ENCODE measurements at places on chromosomes 7 and 10.

DNA sequence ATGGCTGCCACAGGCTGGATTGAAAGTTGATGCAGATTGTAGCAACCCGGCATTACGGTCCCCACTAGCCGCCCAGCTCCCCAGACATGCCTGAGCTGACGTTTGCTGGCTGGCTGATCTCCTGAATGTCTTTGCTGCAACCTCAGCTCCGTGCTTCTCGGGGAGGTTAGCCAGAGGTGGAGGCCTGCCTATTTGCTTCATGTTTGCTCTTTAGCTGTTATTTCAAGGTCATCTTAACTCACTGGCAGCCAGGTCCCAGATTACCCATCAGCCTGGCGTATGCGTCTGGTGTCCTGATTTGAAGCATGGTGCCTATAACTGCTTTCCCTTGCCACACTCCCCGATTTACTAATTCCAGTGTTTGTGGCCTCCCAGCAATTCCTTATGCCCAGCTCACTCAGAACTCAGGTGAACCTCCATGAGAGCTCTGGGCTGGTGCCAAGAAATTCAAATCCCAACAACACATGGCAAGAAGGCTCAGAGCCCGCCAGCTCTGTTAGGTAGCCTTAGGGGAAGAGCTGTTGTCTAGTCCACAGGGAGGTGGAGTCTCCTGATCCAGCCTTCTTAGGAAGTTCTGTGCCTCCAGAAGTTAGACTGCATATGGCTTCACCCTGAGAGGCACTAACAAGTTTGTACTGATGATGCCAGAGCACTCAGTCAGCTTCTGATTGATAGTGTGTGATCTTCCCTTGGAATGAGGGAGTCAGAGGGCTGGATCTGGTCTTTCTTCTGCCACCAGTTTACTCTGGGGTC, 69.7 kb upstream of the EXOC4 start:
- DNase-seq: no peak
- H3K4me3 ChIP-seq: no peak overlapping the region
- no peaks in the 10 kb centered on the region for H3K36me3 ChIP-seq
- H3K4me1 ChIP-seq: no peaks in the 10 kb centered on the region

DNA sequence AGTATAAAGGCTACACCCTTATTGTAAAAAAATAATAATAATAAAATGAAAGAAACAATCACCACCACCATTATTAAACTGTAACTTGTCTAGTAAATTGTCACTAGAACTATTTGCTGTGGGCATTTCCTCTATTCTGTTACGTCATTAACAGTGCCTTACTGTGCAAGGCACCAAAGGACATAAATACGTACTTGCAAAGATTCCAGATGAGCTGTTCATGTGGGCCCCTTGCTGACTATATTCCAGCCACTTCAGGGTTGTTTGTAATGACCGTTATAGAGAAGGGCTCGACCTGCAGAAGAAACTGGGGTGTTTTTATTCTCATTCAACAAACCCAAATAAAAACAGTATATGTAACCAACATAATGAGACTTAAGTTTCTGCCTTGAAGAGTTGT, 60.4 kb downstream of the KLRG2 start:
- no peak overlapping the region for H3K27ac ChIP-seq
- H3K4me1 ChIP-seq: no peaks in the 10 kb centered on the region
- H3K4me3 ChIP-seq: no peak overlapping the region
- peaks cover 2% of the 10 kb centered on the region for H3K36me3 ChIP-seq
- no peaks in the 10 kb centered on the region for H3K27me3 ChIP-seq

DNA sequence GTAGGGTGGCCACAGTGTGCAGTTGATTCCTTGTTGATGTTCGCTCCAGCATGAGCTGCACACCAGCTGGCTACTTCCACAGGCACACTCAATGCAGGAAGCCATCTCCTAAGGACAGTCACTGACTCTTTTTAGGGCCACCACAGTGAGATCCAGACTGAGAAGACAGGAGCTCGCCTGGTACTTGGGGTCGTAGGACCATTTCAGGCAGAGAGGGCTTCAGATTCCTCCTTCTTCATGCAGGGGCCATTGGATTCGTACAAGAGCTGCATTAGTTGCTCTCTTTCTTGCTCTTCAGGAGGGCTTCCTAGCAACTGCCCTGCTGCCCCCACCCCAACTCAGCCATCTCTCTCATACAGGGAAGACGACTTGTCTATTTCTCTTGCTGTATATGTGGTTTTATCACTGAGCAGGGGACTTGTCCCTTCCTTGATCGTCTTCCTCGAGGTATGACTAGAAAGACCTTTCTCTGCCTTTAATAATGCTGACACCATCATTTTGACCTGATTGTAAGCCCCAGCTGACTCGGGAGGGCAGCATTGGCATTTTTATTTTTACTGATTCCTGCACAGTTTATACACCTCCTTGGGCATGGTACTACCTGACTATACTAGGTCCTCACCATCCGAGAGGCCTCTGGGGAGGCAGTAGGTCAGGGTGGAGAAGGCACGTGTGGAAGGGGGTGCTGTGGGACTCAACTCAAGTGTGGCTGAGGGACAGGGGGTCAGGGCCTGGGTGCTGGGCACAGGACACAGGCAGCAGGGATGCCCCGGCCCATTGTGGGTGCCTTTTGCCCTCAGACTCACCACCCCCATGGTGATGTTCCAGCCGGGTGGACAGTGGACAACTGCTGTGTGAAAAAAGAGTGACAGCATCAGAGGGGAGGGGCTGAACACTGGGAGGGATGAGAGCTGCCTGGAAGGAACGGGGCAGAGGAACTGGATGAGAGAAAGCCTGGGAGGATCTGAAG, 136.7 kb upstream of the ZNF746 start:
- no peak overlapping the region for H3K27ac ChIP-seq
- no peaks in the 10 kb centered on the region for H3K4me1 ChIP-seq
- no peak overlapping the region for H3K4me3 ChIP-seq
- no peak for DNase-seq
- peaks cover 32% of the 10 kb centered on the region for H3K27me3 ChIP-seq

GRCh38 chr7:42452356-42452755, 215.3 kb upstream of the GLI3 start:
- H3K4me1 ChIP-seq: no peaks in the 10 kb centered on the region
- no peak overlapping the region for H3K27ac ChIP-seq
- H3K36me3 ChIP-seq: no peaks in the 10 kb centered on the region

DNA sequence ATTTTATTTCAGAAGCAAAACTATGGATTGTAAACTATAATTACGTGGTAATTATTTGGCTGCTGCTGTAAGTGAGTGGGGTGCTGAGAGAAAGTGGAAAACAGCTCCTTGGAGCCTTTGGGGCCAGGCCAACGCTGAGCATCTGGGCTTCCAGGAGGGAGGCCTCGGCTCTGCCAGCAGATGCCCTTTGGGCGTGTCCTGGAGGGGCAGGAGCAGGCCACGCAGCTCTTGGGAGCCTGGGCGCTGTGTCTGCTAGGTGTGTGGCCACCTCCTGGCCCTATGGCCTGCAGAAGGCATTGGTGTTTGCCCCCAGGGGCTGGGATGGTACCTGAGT, 423.3 kb downstream of the GLRX3 start:
- peaks cover 7% of the 10 kb centered on the region for H3K27me3 ChIP-seq
- no peak overlapping the region for H3K4me3 ChIP-seq
- no peaks in the 10 kb centered on the region for H3K36me3 ChIP-seq
- H3K4me1 ChIP-seq: no peaks in the 10 kb centered on the region
- no peak for DNase-seq
- no peak overlapping the region for H3K27ac ChIP-seq

DNA sequence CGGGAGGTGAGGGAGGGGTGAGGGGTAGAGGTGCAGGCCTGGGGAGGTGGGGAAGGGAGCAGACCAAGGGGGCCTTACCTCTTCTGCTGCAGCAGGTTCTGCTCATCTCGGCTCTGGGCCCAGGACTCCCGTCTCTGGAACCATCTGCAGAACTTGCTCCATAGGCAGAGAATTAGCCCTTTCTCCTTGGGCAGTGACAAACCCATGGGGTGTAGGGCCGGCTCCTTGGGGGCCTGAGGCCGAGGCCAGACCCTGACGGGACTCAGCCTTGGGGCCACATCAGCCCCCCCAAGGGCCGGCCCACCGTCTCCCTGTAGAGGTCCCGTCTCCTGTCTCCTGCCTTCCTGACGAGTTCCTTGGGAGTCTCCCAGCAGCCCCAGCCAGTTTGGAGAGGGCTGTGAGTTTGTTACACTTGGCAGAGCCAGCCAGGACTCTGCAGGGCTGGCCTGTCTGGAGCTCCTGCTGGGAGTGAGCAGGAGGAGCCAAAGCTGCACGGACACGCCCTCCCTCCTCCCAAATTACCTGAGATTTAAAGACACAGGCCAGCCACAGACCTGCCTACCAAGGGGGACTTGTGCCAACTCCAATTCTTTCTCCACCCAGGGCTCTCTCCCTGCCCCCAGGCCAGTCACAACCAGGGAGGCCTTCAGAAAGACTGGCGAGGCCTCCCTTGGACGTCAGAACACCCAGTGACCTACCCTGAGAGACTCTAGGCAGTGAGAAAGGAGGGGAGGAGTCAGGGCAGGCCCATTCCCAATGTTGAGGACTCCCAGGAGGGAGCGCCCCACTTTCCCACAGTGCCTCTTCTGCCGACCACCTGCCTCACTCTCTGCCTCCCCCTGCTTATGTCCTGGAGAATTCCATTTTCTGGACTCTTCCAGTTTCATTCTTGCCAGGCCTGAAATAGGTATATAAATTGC, at the start of gene TRPV6:
TSS of gene TRPV6 (minus strand) at position 435 of the 920 bp plus-strand sequence.
- DNase-seq: no peak
- no peaks in the 10 kb centered on the region for H3K36me3 ChIP-seq

GRCh38 chr10:44513591-44513990, 128.7 kb upstream of the CXCL12 start:
- no peak overlapping the region for H3K4me3 ChIP-seq
- no peak for DNase-seq
- no peak overlapping the region for H3K27ac ChIP-seq
- no peaks in the 10 kb centered on the region for H3K27me3 ChIP-seq
- H3K36me3 ChIP-seq: no peaks in the 10 kb centered on the region

DNA sequence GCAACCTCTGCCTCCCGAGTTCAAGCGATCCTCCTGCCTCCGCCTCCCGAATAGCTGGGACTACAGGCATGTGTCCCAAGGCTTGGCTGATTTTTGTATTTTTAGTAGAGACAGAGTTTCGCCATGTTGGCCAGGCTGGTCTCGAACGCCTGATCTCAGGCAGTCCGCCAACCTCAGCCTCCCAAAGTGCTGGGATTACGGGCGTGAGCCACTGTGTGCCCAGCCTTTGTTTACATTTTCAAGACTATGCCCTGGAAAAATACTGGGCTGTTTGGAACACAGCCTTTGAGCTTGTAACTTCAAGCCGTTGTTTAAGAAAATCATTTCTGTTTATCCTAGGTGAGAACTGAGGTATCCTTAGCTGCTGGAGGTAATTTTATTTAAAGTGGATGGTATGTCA, 1.9 kb downstream of the ZKSCAN1 start:
- no peak overlapping the region for H3K4me3 ChIP-seq
- no peak overlapping the region for H3K27ac ChIP-seq
- peaks cover 27% of the 10 kb centered on the region for H3K4me1 ChIP-seq
- no peaks in the 10 kb centered on the region for H3K36me3 ChIP-seq

DNA sequence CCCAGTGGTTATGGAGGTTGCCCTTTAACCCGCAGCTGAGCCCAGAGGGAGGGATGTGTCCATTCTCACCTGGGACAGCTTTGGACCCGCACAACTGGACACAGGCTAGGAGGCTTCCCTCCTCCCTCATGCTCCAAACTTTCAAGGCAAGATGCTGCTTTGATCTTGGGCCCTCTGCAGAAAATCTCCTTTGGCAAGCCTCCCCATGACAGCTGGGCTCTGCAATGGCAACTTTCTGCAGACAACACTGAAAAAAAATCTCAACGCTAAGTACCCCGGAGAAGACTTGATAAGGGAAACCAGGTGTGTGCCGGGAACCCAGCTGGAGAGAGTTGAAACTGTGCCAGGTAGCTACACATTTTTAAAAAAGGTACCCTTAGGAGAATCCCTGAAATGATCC, 610.1 kb downstream of the LRMDA start:
- no peak for DNase-seq
- no peaks in the 10 kb centered on the region for H3K36me3 ChIP-seq
- H3K4me3 ChIP-seq: no peak overlapping the region
- no peaks in the 10 kb centered on the region for H3K27me3 ChIP-seq
- H3K27ac ChIP-seq: no peak overlapping the region

GRCh38 chr7:121561717-121562116, 165.6 kb upstream of the FAM3C start:
- H3K4me1 ChIP-seq: no peaks in the 10 kb centered on the region
- no peak overlapping the region for H3K27ac ChIP-seq
- no peaks in the 10 kb centered on the region for H3K36me3 ChIP-seq
- no peak for DNase-seq

GRCh38 chr7:67947646-67948045, 951.0 kb downstream of the TYW1 start:
- no peaks in the 10 kb centered on the region for H3K27me3 ChIP-seq
- no peak overlapping the region for H3K4me3 ChIP-seq
- no peaks in the 10 kb centered on the region for H3K4me1 ChIP-seq

DNA sequence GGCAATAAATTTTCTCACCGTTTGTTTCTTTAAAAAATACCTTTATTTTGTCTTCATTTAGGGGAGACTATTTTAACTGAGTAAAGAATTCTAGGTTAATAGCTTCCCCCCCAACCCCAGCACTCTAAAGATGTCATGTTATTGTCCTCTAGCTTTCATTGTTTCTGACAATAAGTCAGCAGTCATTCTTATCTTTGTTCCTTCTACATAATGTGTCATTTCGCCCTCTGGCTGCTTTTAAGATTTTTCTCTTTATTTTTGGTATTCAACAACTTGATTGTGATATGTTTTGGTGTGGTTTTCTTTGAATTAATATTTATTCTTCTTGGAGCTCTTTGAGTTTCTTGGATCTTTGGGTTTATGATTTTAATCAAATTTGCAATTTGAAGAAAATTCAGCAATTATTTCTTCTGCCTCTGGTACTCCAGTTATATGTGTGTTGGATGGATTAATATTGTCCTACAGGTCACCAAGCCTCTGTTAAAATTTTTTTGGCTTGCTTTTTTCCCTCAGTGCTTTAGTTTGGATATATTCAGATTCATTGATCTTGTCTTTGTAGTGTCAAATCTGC, 64.6 kb upstream of the ELN start:
- no peak for DNase-seq
- no peaks in the 10 kb centered on the region for H3K4me1 ChIP-seq
- no peak overlapping the region for H3K27ac ChIP-seq
- no peak overlapping the region for H3K4me3 ChIP-seq
- H3K27me3 ChIP-seq: no peaks in the 10 kb centered on the region
- no peaks in the 10 kb centered on the region for H3K36me3 ChIP-seq

- peak; percentile 31 for DNase-seq
- peak overlapping the region; percentile 85 for H3K27ac ChIP-seq
- peaks cover 36% of the 10 kb centered on the region for H3K4me1 ChIP-seq
Measured at GRCh38 chr10:27100813-27101347, 586 bp upstream of the ANKRD26 start.

GRCh38 chr7:108813251-108814014, 243.8 kb downstream of the DNAJB9 start:
- no peaks in the 10 kb centered on the region for H3K27me3 ChIP-seq
- no peak overlapping the region for H3K27ac ChIP-seq
- H3K4me3 ChIP-seq: no peak overlapping the region
- H3K36me3 ChIP-seq: no peaks in the 10 kb centered on the region
- DNase-seq: no peak

GRCh38 chr10:11011984-11012383, 5.7 kb upstream of the CELF2 start:
- DNase-seq: no peak
- H3K27me3 ChIP-seq: peaks cover 29% of the 10 kb centered on the region
- H3K36me3 ChIP-seq: no peaks in the 10 kb centered on the region
- peaks cover 5% of the 10 kb centered on the region for H3K4me1 ChIP-seq
- no peak overlapping the region for H3K27ac ChIP-seq

All from T-cell (primary cell).